ENCODE measurements at places on chromosomes 1 and 21.
A peak's percentile ranks its signal among the peaks of the same experiment; 100 is the strongest.

DNA sequence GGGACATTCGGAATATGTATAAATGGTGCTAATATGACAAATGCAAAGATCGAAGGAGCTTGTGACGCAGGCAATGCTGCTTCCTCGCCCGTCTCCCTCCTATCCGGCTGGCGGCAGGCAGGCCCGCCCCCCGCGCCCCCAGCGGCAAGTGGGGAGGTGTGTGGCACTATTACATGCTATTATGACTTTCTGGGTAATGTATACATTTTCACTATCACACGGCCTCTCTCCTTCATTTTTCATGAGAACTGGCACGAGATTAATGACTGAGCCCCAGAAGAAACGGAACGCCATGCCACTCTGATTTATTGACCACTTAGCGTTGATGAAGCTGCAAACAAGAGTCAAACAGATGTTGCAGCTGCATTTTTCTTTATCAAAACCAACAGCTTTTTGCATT lies 138.9 kb upstream of the VAMP3 start:
- no peak for DNase-seq
- H3K27me3 ChIP-seq: no peaks in the 10 kb centered on the region
- H3K36me3 ChIP-seq: no peaks in the 10 kb centered on the region
- H3K4me3 ChIP-seq: no peak overlapping the region
- no peaks in the 10 kb centered on the region for H3K4me1 ChIP-seq
- no peak overlapping the region for H3K27ac ChIP-seq

DNA sequence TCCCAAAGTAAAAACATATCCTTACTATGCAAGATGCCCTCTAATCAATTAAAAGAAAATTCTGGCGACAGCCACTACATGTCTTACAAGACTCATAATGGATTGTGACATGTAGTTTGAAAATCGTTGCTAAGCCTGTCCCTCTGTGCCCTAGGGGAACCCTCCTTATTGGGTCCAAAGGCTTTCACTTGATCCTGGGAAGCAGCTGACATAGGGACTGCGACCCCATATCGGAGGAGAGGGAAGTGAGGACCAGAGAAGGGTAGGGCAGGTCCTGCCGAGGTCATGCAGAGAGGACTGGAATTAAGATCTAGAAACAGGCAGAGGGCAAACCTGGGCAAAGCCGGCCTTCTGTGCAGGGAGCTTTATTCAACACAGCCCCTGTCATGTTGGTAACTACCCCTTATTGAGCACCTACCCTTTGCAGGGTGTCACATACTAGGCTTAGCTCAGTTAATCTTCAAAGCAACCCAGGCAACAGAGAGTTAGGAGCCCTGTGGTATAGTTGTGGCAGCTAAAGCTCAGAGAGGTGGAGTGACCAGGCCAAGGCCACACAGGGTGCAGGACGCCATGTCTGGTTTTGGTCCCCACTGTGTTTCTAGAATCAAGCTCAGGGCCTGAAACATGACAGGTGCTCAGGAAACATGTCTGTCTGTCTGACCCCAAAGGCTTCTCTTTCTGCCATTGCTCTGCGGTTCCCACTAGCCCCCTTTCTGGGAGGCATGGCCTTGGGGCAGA lies 18.4 kb upstream of the IFNLR1 start:
- no peaks in the 10 kb centered on the region for H3K4me1 ChIP-seq
- no peaks in the 10 kb centered on the region for H3K36me3 ChIP-seq
- no peak for DNase-seq

DNA sequence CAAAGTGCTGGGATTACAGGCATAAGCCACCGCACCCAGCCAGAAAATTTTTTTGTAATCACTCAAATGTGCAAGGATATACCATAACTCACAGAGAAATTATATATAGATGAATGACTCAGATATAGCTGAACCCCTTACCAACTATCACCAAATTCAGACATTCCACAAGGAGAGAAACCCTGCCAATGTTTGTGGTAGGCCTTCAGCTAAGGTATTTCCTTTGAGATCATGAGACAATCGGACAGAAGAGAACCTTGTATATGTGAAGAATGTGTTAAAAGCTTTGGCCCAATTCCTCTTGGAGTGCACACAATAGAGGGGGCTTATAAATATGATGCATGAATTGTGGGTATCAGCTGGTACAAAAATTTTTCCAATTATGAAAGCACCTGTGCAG lies 50.7 kb downstream of the ZNF684 start:
- no peaks in the 10 kb centered on the region for H3K4me1 ChIP-seq
- no peak for DNase-seq
- H3K27me3 ChIP-seq: no peaks in the 10 kb centered on the region
- H3K4me3 ChIP-seq: no peak overlapping the region
- no peak overlapping the region for H3K27ac ChIP-seq

DNA sequence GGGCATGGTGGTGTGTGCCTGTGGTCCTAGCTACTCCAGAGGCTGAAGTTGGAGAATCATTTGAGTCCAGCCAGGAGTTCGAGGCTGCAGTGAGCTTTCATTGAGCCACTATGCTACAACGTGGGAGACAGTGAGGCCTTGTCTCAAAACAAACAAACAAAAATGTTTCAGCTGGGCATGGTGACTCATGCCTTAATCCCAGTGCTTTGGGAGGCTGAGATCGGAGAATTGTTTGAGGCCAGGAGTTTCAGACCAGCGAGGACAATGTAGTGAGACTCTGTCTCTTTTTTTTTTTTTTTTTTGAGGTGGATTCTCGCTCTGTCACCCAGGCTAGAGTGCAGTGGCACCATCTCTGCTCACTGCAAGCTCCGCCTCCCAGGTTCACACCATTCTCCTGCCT lies 5.0 kb upstream of the RPL5 start:
- H3K27me3 ChIP-seq: no peaks in the 10 kb centered on the region
- H3K4me1 ChIP-seq: peaks cover 3% of the 10 kb centered on the region
- no peak for DNase-seq
- no peak overlapping the region for H3K4me3 ChIP-seq
- no peak overlapping the region for H3K27ac ChIP-seq

DNA sequence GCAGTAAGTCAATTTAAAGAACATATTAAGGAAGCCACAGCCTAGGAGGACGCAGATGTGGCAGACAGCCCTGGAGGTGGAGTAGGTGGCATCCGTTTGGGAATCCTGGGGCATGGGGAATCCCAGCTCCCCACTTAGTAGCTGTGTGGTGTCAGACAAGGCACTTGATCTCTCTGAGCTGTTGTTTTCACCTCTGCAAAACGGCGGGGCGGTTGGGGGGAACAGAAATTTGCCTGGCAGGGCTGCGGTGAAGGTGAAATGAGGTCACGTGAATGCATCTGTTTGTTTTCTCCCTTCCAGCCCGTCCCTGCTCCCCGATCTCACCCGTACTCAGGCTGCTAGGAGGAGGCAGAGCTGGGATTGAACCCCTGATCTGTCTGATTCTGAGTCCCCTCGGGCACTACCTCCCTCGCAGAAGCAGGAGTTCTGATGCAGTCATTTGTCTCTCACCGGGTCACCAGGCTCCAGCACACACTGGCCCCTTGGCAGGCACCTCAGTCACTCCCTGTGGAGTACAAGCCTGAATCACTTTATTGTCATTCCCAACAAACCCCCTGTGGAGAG lies 2.2 kb upstream of the LAPTM5 start:
- no peak overlapping the region for H3K4me3 ChIP-seq
- peaks cover 8% of the 10 kb centered on the region for H3K4me1 ChIP-seq
- H3K27ac ChIP-seq: no peak overlapping the region
- no peaks in the 10 kb centered on the region for H3K27me3 ChIP-seq
- no peaks in the 10 kb centered on the region for H3K36me3 ChIP-seq

DNA sequence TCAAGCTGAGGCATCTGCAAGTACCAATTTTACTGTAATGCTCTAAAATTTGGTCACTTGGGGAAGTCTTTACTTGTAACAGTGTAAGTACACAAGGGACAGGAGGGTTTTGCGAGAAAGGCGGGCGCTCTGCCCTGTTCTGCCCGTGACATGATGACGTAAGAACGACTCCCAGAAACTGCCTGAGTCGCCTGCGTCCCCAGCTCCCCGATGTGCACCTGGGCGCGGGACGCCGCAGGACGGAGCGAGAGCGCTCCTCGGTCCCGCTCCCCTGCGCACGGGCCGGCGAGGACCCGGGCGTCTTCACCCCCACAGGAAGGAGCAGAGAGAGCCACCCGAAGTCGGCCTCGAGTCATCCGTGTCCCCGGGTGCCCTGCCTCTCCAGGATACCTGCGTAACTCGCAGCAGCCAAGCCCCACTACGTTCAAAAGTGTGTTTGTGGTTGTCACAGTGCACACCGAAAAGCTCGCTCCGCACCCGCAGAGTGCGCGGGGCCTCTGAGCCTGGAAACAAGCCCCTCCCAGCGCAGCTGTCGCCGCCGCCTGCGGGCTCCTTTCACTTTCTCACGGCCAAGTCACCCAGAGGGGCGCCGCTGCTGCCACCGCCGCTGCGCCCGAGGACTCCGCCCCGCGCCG lies 3.3 kb upstream of the ZBTB18 start:
- peak overlapping the region; percentile 79 for H3K27ac ChIP-seq
- H3K4me1 ChIP-seq: peaks cover 37% of the 10 kb centered on the region
- H3K4me3 ChIP-seq: peak overlapping the region; percentile 90
- no peaks in the 10 kb centered on the region for H3K36me3 ChIP-seq

DNA sequence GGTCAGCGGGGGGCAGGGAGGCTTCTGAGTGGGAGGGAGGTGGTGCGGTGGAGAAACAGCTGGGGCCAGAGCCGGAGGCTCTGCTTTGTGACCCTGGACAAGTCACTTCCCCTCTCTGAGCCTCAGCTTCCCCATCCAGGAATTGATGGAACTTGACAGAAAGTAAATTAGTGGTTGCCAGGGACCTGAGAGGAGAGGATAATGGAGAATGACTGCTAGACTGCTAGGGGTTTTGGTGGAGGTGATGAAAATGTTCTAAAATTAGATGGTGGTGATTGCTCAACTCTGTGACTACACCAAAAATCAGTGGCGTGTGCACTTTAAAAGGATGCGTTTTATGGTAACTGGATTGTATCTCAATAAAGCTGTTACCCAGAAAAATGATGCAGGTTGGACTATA lies 100.9 kb downstream of the ARHGEF10L start:
- no peak overlapping the region for H3K27ac ChIP-seq
- no peak overlapping the region for H3K4me3 ChIP-seq
- peaks cover 9% of the 10 kb centered on the region for H3K36me3 ChIP-seq

- H3K27ac ChIP-seq: no peak overlapping the region
- no peaks in the 10 kb centered on the region for H3K36me3 ChIP-seq
- no peaks in the 10 kb centered on the region for H3K27me3 ChIP-seq
- no peaks in the 10 kb centered on the region for H3K4me1 ChIP-seq
- H3K4me3 ChIP-seq: no peak overlapping the region
Observed at GRCh38 chr1:152699746-152700145, 1.6 kb downstream of the LCE2A start.

DNA sequence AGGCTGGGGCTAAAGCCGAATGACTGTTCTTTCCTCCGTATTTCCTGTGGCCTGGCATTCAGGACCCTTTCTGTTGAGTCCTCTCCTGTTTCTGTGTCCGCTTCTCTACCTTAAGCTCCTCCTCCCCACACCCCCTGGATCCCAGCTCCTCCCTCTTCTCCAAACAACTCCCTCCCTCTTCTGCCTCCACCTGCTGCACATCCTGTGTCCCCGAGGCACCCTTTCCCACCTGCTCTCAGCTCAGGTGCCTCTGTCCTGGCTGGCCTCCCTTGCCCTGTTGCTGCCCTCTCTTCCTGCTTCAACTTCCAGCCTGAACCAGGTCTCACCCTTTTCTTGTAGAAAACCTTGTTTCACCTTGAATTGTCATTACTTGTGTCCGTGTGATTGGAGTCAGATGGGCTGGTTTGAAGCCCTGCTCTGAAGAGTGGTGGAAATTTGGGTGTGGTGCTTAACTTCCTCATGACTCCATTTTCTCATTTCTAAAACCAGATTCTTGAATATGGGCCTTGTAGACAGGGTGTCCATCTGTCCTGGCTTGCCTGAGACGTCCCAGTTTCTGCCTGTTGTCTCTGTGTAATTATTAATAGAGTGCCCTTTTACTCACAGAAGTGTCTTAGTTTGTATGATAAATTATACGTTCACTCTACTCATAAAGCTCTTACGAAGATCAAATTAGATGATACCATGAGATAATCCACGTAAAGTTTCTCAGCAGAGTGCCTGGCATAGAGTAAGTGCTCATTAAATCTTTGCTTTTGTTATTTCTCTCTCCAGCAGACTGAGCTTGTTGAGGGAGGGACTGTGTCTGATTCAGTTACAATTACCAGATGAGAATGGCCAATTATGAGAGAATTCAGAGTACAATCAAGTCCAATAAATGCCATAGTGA lies 58.9 kb upstream of the TRABD2B start:
- H3K4me1 ChIP-seq: no peaks in the 10 kb centered on the region
- no peak overlapping the region for H3K4me3 ChIP-seq
- H3K27me3 ChIP-seq: no peaks in the 10 kb centered on the region
- H3K36me3 ChIP-seq: no peaks in the 10 kb centered on the region
- peak; percentile 82 for DNase-seq
- H3K27ac ChIP-seq: no peak overlapping the region

- H3K4me3 ChIP-seq: no peak overlapping the region
- H3K27me3 ChIP-seq: no peaks in the 10 kb centered on the region
- H3K36me3 ChIP-seq: no peaks in the 10 kb centered on the region
- H3K4me1 ChIP-seq: no peaks in the 10 kb centered on the region
Observed at GRCh38 chr1:223508796-223509195, 115.6 kb downstream of the CCDC185 start.

GRCh38 chr1:42264511-42265190 lies 70.4 kb downstream of the FOXJ3 start:
- no peak for DNase-seq
- H3K4me3 ChIP-seq: no peak overlapping the region
- H3K36me3 ChIP-seq: no peaks in the 10 kb centered on the region
- H3K27me3 ChIP-seq: no peaks in the 10 kb centered on the region
- no peak overlapping the region for H3K27ac ChIP-seq

- DNase-seq: no peak
- H3K27me3 ChIP-seq: no peaks in the 10 kb centered on the region
- H3K4me1 ChIP-seq: no peaks in the 10 kb centered on the region
- H3K27ac ChIP-seq: no peak overlapping the region
- no peak overlapping the region for H3K4me3 ChIP-seq
- H3K36me3 ChIP-seq: no peaks in the 10 kb centered on the region
Observed at GRCh38 chr1:219773775-219774174, 154.6 kb downstream of the SLC30A10 start.

- H3K27me3 ChIP-seq: no peaks in the 10 kb centered on the region
- H3K27ac ChIP-seq: peak overlapping the region; percentile 69
- DNase-seq: peak; percentile 82
- 0 out of 2 replicates have a peak, but pooled peaks cover 5% of the 10 kb centered on the region for H3K36me3 ChIP-seq
- H3K4me3 ChIP-seq: no peak overlapping the region
Observed at GRCh38 chr1:8351693-8352470, 34.0 kb downstream of the SLC45A1 start.

GRCh38 chr1:85330711-85331290 lies 54.4 kb upstream of the BCL10 start:
- no peaks in the 10 kb centered on the region for H3K36me3 ChIP-seq
- no peak for DNase-seq
- H3K4me1 ChIP-seq: peaks cover 31% of the 10 kb centered on the region
- peak overlapping the region; percentile 23 for H3K27ac ChIP-seq
- no peak overlapping the region for H3K4me3 ChIP-seq
- no peaks in the 10 kb centered on the region for H3K27me3 ChIP-seq

GRCh38 chr1:99180343-99180808 lies 83.9 kb upstream of the PLPPR4 start:
- H3K4me3 ChIP-seq: no peak overlapping the region
- no peak overlapping the region for H3K27ac ChIP-seq
- no peaks in the 10 kb centered on the region for H3K27me3 ChIP-seq
- no peaks in the 10 kb centered on the region for H3K4me1 ChIP-seq
- DNase-seq: peak; percentile 89

Data from GM23338 (cell line).